ENCODE measurements at places on chromosomes 12 and 14.

GRCh38 chr14:68234101-68234905 is 414.7 kb downstream of the RAD51B start:
- no peak for DNase-seq

- no peak for DNase-seq
Measured at GRCh38 chr14:51327376-51327775, 87.3 kb downstream of the TMX1 start.

GRCh38 chr12:19030603-19031002 is 98.9 kb upstream of the PLEKHA5 start:
- no peak for DNase-seq

DNA sequence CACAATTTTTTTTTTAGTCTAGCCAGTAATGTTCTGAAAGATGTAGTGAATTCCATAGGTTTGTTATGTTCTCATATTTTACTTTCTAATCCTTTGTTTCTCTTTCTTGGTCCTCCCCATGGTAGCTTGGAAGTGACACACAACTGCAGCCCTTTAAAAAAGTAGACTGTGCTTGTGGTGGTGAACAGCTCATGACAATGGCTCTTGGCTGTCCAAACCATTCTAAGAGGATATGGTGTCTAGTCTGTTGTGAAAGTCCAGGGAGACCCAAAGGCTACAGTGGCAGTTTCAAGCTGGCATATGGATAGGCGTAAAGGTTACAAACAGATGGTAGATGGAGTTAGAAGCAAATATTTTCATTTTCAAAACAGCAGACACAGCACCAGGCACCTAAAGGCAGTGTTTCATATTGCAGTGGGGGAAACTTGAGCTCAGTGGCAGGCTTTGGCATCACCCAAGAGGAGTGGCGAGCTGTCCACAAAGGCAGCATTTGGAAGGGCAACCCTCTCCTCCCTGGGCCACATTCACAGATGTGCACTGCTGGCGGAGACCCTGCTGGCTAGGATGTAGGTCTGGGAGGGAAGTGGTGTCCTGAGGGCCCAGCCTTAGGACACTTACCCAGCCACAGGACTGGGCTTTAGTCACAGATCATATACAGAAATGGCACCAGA is 102.1 kb downstream of the DYRK2 start:
- DNase-seq = no peak

- no peak for DNase-seq
Measured at GRCh38 chr12:69546693-69547438, 38.4 kb upstream of the CCT2 start.

DNA sequence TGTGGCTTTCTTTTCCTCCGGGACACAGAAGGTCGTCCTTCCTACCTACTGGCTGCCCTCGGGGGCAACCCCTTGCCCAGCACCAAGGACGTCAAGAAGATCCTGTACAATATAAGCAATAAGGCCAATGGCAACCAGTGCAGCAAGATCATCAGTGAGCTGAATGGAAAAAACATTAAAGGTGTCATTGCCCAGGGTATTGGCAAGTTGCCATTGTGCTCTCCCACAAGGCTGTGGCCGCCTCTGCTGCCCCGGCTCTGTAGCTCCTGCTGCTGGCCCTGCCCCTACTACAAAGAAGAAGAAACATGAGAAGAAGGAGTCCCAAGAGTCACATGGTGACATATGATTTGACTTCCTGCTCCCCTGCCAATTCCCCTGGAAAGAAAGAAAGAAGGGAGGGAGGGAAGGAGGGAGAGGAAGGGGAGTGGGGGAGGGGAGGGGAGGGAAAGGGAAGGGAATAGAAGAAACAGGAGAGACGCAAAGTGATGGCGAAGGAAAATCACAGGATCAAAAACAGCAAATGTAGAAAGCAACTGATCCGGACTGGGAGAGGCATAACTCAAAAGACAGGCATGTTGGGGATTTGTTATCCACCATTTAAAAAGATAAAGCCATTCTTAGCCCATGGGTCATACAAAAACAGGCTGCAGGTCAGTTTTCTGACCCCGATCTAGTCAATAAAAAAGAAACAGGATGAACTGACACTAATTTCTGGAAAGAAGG is 61.3 kb upstream of the RESF1 start:
- DNase-seq = no peak

All from sigmoid colon (tissue), 7 donors.